ENCODE measurements at places on chromosomes 5 and 9.

DNA sequence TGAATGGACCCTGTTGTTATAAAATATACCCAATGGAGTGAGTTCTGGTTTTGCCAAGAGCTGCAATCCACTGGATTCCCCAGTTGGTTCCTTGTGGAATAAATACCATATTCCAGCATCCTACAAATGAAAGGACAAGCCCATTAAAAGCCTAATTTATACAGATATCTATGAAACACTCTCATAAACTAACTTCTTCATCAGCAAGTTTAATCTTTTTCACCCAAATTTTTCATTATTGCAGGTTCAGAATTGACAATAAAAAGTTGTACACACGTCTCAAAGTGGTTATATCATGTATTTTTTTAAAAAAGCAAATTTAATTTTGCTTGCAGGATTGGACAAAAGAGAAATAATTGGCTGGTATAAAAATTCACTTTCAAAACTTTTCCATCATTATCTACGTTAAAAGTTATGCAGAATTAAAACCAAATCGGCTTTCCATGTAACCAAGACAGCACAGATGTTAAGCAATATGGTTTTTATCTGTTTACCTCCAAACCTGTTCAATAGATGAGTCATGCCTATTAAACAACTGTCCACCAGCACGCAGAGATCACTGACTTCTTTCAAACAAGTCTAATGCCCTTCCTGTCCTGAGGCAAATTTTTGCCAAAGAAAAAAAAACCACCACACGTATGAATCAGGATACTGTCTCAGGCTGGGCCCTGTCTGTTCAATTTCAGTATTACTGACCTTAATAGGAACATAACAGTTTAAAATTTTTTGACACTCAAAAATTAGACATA is 42.5 kb downstream of the CEMIP2 start:
- no peak for DNase-seq

DNA sequence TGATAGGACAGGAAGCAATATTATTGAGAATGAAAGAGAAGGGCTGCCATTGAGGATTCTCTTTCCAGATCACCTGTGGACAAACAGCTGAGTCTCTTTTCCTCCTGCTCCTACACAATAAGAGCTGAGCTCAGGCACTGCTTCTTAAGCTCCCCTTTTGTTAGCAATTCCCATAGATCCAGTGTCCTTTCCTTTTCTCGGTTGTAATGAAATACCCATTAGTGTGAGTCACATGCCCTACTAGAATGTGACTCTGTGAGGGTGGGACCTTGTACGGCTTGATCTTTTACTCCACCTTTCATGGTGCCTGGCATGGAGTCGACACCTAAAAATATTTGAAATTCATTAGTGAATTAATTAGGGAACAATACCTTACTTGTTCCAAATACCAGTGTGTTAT is 269.2 kb downstream of the NR3C1 start:
- no peak for DNase-seq

GRCh38 chr5:98275980-98276379 is 497.5 kb upstream of the RGMB start:
- DNase-seq = no peak

DNA sequence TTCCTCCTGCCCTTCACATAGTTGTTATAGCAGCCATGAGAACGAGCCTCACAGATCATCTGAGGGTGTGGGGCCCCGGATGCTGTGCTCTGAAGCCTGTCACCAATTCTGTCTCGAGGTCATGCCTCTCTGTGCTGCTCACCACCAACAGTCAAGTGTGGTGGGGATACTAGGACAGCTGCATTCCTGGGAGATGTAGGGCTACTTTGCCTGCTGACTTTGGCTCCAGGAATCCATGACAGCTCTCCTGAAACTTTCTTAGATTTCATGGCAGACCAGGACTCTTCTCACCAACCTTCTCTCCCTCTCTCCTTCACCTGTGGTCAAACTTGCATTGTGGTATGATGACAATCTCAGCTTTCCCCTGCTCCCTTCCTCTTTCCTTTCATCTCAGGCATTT is 395.9 kb downstream of the PSAT1 start:
- DNase-seq = no peak

DNA sequence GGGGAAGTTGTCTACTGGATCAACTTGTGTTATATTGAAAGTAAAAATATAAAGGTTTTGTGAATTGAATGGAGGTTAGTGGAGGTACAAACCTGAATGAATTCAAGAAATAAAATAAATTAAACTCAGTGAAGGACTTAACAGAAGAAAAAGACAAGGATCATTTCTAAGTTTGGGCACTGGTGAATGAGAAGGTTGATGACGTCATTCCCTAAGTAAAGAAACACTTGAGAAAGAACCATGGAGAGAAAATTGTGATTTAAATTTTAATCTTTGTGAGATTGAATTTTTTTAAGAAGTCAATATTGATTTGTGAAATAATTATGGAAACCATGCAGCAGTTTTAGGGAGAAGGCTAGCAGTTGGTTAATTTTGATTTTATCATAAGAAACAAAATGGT is 900.3 kb upstream of the TYRP1 start:
- no peak for DNase-seq

- DNase-seq = no peak
Measured at GRCh38 chr5:151551985-151552384, 39.1 kb downstream of the FAT2 start.

DNA sequence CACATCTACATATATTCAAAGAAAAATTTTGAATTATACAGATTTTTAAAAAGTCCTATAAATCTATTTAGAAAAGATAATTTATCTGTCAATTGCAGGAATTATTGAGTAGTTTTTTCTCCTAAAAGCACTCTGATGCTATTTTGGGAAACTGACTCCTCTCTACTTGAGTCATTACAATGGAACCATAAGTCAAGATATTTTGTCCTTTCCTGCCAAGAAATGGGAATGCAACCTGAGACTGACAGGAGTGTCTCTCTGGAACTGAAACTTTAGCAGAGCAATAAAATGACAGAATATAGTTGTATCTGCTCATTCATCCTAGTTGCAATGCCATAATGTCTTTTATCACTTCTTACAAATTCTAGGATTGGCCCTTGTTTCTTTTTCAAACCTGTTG is 48.6 kb downstream of the CARTPT start:
- DNase-seq = no peak

DNA sequence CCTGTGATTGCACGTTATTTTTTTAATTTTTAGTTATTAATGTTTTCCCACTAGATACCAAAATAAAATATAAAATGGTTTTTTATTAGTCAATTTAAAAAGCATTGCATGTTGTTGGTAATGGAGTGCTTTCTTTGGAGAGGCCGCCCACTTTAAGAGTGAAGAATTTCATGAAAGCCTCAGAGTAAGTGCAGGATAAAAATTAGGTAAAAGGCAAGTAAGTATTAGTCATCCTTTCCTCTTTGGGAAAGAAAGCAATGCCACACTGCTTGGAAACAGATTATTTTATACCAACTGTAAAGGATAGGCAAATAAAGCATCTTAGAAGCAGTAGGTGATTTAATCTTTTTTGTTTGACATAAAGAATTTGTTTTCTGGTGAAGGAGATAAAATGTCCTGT is 62.9 kb downstream of the HSD17B4 start:
- DNase-seq = no peak

GRCh38 chr5:162289489-162289888 is 221.9 kb downstream of the GABRG2 start:
- no peak for DNase-seq
